RKO (cell line): ENCODE measurements at places on chromosomes 7 and 10.

- no peak for DNase-seq
These were observed 7.8 kb downstream of the TAS2R41 start for GRCh38 chr7:143485500-143485899.

GRCh38 chr7:104767826-104768536, 246.0 kb upstream of the KMT2E start:
- no peak for DNase-seq

- no peak for DNase-seq
These were observed 113.1 kb upstream of the PCBD1 start for GRCh38 chr10:71001470-71001869.

- no peak for DNase-seq
These were observed 548.0 kb downstream of the CCSER2 start for GRCh38 chr10:84876116-84876999.

- no peak for DNase-seq
These were observed 1196.8 kb upstream of the PHF14 start for GRCh38 chr7:9776900-9777299.

GRCh38 chr10:95457319-95457886, 103.8 kb downstream of the SORBS1 start:
- no peak for DNase-seq

DNA sequence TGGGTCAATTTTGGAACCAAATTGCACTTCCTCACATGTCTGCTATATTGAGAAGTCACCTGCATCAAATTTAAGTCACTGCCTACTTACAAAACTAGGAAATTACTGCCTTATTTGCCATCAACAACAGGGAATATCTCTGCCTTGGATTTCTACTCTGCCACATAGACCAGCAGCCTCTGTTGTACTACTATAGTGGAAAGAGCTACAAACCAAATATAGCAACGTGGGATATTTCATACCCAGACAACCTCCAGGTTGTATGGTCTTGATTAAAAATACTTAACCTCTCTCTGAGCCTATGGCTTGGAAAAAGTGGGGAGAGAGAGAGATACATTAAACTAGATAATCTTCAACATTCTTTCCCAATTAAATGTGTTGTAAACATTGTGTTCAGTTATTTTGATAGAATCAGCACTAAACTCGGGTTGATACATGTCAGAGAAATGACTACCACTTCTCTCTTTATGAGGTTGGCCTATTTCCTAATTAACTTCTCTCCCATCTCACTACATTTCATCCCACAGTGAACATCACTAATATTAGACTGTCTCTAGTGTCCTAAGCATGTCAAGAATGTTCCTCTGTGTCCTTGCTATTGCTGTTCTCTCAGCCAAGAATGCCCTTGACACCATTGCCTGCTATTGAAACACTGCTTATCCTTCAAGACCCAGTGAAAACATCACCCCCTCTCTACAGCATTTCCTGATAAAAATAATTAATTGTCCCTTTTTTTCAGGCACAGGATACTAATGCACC, 421.2 kb downstream of the IPMK start:
- DNase-seq: no peak

DNA sequence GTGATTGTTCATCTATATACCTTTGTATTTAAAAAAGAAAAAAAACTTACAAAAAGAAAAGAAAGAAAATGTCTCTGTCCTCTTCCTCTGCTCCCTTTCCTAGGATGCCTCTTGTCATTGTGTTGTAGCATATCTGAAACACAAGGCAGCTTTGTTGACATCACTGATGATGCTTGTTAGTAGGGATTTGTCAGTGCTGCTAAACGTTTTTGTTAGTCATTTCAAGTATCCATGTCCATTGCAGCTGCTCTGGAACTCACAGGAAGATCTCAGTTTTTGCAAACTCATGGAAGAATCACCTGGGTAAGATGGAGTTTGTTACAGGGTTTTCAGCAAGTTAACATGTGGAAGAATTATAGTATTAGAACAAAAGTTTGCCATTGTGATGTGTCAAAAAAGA, 123.6 kb downstream of the CCSER2 start:
- DNase-seq: peak; percentile 57

GRCh38 chr7:44222074-44222473, 21.3 kb downstream of the YKT6 start:
- no peak for DNase-seq

- DNase-seq: no peak
These were observed 1053.2 kb downstream of the REEP3 start for GRCh38 chr10:64574371-64574770.

- DNase-seq: no peak
These were observed 44.1 kb upstream of the AKR1E2 start for GRCh38 chr10:4781955-4782354.

GRCh38 chr7:134992626-134993179, 6.4 kb downstream of the AGBL3 start:
- DNase-seq: no peak

- no peak for DNase-seq
These were observed 181.7 kb downstream of the SRPK2 start for GRCh38 chr7:105206985-105207384.

GRCh38 chr7:27237735-27238334, 4.8 kb upstream of the EVX1 start:
- peak; percentile 27 for DNase-seq

DNA sequence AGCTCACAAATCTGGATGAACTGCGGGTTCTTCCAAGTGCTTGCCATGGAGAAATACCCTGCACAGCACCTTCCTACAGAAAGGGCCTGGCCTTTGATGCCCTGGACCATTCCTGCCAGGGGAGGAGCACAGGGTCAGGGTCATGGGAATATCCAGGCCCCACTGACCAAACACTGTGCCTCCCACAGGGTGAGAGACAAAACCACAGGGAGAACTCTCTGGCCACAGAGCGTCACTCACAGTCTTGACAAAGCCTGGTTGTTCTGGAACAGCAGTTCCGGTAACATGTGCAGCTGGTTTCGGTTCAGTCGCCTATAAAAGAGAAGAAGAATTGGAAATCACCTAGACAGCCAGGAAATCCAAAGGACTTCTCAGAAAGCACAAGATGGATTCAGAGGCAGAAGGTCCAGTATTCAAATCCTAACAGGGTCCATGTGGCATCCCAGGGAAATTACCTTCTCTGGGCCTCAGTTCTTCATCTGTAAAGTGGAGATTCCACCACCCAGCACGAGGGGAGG, 28.1 kb downstream of the SLIT1 start:
- no peak for DNase-seq

DNA sequence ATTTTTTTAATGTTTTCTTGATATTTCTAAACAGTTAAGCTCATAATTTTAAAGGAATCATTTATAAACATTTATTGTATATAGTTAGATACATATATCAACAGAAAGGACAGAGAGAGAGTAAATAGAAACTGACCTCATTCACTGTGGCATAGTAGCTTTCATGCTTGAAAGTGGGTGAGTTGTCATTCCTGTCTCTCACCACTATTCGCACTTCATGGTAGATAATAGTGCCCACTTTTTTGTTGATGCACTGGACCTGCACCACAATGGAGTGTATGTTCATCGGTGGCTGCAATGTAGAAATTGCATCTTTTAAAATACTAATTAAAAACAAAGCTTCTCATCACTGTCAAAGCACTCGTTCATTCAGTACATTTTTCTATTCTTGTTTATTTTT, 432.0 kb downstream of the PCDH15 start:
- DNase-seq: peak; percentile 22

GRCh38 chr10:101091546-101092290, 29.9 kb downstream of the KAZALD1 start:
- no peak for DNase-seq

DNA sequence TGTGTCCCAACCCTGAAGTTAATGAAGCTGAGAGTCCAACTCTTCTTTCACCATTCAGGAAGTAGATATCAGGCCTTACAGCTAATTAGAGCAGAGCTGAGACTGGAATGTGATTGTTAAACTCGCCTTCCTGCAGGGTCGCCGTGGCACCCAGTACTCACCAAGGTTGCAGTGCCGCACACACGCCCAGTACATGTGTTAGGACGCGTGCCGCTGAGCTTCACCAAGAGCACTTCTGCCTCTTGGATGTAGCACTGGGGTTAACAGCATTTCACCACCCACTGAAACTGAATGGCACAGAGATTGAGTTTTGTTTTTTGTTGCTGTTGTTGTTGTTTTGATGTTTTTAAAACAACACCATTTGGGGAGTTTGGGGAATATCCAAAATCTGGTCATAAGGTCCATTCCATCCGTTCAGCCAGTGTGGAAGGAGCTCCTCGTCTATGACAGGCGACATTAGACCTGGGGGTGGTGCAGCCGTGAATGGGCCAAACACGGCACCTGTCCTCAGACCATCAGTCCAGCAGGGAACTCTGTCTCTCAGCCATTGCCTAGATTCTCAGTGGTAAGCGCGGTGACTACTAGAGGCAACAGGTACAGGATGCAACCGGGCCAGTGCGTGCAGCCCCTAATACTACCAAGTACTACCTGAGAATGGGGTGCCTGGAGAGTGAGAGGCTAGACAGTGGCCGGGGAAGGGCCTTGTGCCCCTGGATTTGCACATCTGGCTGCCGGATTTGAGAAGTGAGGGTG, 21.9 kb downstream of the WIPI2 start:
- DNase-seq: no peak

DNA sequence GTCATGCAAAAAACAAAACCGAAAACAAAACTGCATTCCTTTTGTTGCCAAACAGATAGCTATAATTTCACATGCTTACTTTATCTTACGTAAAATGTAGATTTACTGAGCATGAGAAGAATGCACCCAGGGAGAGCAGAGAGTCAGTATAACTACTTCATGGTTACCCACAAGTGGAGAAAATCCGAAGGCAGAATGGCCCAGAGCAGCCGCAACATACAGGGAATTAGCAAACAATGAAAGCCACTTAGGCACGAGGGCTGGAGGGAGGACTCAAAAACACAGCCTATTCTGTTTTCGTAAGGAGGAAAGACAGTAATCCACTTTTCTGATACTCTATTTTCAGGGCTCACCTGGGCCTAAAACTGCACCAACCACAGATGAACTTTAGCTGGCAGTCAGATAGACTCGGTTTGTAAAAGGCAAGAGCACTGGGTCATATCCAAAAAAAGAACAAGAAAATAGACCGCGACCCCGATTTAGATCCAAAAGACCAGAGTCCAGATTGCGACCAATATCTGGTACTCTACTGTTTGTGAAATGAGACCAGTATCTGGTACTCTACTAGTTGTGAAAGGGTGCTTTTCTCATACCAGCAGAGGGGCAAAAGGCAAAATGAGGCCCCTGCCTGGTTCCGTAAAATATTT, 1.3 kb downstream of the ITPRIP start:
- no peak for DNase-seq

DNA sequence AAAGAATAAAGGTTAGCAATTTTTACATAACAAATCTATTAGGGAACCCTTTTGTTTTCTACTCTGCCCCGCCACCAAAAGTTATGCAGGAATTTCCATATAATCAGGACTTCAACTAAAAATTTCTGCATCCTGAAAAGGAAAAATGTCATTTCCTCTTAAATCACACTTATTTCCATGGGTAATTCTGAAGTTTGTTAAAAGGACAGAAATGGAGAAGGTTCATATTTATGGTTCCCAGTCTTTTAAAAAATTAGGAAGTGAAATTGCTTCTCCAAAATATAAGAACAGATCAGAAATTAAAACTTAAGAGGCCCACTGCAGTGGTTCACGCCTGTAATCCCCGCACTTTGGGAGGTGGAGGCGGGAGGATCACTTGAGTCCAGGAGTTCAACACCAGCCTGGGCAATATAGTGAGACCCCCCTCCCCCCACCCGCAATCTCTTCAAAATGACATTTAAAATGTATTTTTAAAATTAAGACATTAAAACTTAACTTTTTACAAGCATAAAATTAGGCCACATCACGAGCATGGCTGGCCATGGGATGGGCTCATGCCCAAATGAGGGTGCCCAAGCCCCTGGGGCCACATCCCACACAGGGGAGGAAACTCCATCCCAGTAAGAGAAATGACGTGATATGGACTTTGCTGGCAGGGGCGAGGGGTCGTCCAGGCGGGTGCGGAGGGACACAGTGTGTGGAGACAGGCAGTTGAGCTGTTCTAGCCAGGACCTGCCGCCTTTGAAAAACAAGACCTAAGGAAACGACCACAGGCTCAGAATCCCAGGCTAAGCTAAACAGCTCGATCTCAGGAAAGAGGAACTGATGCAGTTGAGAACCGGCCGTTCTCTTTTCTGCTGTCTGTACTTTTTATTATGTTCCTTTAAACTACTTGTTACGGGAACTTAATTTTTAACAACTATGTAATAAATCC, 51.3 kb upstream of the NFE2L3 start:
- DNase-seq: no peak

DNA sequence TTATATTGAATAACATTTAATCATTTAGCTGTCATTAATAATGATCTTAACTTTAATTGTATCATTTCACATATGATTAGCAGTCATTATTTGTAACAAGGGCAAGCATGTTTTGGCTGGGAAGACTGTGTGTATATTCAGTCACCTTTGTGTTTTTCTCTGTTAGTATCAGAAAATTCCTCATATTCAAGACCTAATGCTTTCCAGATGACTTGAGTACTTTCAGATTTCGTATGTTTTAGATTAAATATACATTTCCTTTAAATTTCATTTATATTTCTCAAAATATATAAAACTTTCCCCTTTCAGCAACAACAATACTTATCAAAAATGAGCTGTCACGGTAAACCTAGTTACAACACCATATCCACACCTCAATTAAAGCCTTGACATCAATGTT, 6.3 kb upstream of the CACNA2D1 start:
- no peak for DNase-seq

DNA sequence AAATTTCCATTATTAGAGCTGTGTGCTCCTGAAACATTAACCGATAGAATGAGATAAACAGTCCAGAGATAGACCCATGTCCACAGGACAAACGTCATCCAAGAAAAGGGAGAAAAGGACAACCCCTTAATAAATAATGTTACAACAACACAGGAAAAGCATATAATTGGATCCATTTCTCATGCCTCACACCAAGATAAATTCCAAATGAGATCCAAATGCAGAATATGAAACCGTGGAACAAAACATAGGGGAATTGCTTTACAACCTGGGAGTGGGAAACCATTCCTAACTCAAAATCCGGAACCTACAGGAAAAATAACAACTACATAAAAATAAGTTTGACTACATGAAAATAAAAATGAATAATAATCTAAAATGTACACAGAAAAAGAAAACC, 22.4 kb upstream of the NEBL start:
- no peak for DNase-seq

- DNase-seq: no peak
These were observed 69.4 kb downstream of the C1GALT1 start for GRCh38 chr7:7251742-7252141.

DNA sequence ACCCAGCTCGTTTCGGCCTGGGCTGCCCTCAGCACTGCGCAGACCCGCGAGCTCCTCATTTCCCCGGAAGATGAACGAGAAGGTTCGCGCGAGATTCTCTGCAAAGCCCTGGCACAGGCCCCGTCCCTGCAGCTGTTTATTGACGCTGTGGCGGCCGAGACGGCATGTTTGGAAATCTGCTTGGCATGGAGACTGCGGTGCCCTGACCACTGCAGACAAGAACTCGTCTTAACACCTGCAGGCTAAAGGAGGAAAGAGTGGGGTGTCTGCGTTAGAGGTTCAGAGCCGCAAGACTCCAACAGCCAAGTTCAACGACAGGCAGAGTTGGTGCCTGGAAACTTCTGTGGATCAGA, 125.6 kb downstream of the DNAJB6 start:
- no peak for DNase-seq

GRCh38 chr10:66295602-66296001, 630.2 kb upstream of the LRRTM3 start:
- DNase-seq: no peak
